ENCODE measurements at places on chromosomes 16 and 17.

DNA sequence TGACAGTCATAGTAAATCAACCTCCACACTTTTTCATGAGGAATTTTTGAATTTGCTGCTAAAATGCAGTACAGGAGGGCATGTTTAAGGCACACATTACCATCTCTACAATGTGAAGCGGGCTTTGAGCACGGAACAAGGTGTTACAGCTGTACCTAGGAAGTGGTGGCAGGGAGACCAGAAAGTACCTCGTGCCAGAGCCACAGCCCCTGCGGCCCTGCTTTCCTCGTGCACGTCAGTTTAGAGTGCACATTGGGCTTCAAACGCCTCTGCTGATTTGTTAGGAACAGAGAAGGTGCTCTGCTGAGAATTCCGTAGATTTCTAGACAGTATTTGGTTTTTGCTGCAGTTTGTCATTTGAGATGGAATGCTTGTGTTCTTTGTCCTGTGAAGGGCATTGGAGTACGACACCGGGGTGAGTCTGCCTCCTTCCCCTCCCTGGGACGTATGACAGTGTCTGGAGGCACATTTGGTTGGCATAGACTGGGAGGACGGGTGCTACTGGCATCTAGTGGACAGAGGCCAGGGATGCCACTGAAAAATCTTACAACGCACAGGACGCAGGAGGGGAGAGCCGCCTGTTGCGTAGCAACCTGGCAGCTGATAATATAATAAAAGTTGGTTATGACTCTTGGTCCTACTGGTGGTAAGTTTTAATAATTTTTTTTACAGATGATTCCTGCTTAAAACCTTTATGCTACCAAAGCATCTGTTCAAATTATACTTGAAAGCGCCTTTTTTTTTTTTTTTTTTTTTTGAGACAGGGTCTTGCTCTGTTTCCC, 9.1 kb downstream of the FOXK2 start:
- no peak for DNase-seq

DNA sequence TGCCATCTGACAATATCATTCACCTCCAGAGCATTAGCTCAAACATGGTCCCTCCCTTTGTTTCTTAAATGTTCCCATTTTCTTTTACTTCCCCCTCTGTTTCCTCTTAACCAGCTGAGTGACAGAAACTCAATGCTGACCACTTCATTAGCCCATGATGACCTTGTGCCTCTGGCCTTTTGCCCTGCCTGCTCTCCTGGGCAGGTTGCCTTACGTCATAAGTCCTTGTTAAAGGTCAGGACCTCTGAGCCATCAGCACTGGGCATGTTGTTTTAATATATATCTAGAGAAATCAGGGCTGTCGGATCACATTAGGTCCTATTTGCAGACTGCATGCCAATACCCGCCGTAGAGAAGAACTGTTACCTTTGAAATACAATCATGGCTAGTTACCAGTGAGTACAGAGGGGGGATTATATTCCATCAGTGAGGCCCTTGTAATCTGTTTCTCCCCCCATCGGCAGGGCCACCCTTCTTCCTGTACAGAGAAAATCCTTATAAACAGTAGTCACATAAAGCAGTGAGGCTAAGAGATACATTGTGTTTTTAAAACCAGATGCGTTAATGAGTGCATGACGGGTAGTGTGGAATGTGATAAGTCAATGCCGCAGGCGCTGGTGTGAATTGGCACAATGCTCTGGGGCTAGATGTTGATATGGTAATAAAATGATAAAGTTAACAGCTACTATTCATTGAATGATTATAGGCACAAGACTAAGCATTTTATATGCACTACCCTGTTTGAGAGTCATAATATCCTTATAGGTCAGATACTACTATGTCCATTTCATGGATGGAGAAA, 94.3 kb upstream of the ZFHX3 start:
- no peak for DNase-seq

DNA sequence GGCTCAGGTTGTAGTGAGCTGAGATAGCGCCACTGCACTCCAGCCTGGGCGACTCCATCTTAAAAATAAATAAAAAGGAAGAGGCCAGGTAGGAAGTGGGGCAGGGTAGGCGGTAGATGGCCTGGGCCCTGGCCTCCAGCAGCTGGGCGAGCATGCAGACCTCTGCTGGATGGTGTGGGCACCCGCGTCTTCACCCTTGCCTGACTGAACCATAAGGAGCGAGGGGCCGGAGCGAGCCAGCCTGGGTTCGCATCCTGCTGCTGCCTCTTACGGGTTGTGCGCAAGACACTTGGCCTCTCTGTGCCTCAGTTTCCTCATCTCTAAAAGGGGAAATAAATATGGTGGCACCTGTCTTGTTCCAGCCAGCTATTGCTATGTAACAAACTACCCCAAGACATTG, 146.1 kb upstream of the GSE1 start:
- DNase-seq: no peak

- no peak for DNase-seq
These were observed 22.7 kb downstream of the CIBAR2 start for GRCh38 chr16:85089525-85089924.

DNA sequence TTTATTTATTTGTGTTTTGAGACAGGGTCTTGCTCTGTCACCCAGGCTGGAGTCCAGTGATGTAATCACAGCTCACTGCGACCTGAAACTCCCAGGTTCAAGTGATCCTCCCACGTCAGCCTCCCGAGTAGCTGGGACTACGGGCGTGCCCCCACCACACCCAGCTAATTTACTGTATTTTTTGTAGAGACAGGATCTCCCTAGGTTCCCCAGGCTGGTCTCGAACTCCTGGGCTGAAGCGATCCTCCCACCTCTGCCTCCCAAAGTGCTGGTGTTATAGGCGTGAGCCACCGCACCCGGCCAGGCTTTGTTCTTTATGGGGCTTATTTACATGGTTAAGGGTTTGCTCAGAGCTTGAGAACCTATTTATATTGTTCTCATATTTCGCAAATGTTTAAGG, 5.8 kb upstream of the MEIOB start:
- no peak for DNase-seq

- no peak for DNase-seq
These were observed 163.3 kb upstream of the GSE1 start for GRCh38 chr16:85449885-85450245.

DNA sequence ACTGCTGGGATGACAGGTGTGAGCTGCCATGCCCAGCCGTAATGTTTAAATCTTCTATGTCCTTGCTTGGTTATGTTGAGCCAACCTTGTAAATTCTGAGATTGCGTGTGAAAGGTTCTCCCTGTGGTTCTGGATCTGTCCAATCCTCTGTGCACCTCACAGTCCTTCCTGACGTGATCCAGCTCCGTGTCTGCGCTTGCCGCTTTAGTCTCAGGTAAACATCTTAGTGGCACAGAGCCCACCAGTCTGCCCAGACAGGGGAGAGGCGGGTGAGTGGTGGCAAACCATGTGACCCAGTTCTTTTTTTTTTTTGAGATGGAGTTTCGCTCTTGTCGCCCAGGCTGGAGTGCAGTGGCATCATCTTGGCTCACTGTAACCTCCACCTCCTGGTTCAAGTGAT, 13.9 kb downstream of the SLC25A10 start:
- no peak for DNase-seq

DNA sequence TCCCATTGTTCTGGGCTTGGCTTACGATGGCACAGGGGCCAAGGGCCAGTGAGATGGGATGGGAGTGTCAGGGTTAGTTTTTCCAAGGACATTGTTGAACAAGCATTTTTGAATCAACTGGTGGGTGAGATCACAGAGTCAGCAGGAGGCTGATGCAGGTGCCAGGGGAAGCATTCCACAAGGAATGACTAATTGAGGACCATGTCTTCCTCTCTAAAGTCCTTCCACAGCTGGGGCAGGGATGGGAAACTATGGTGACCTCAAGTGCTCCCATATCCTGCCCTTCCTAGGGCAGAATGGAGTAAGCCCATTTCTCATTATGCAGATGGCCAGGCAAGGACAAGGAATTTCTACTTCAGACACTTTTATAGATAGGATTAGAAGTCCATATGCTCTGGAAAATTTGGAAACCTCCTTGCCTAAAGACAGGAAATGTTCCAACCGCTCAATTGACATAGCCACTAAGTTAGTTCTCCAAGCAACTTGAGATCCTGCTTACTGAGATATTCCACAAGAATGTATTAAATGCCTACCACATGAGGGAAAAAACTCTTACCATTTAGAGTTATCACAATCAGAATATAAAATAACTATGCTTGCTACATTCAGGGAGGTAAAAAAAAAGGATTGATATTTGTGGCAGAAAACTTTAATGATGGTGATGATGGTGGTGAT, 21.2 kb upstream of the ENGASE start:
- no peak for DNase-seq

- DNase-seq: no peak
These were observed 25.8 kb downstream of the UNC13D start for GRCh38 chr17:75818326-75818885.

DNA sequence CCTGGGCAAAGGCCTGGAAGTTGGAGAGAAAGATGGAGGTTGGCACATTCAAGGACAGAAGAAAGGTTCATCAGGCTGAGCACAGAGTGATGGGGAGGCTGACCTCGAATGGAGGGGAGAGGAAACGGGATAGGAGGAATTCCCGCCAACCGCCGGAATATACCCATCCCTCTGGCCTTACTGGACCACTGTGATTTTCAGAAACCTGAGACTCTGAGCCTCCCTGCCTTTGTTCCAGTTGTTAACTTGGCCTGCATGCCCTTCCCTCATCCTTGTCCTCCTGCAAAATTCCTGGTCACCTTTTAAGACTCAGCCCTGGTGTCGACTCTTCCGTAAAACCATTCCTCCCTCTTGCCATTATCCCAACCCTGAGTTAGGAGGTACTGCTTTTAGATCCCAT, 107.6 kb downstream of the VAT1L start:
- no peak for DNase-seq

DNA sequence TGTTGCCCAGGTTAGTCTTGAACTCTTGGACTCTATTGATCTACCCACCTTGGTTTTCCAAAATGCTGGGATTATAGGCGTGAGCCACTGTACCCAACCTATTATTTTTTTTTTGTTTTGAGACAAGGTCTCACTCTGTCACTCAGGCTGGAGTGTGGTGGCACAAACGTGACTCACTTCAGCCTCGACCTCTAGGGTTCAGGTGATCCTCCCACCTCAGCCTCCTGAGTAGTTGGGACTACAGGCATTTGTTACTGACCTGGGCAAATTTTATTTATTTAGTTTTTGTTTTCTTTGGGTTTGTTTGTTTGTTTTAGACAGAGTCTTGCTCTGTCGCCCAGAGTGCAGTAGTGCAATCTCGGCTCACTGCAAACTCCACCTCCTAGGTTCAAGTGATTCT, 4.0 kb downstream of the SAT2 start:
- no peak for DNase-seq

- DNase-seq: peak; percentile 36
These were observed at the start of gene IL32 for GRCh38 chr16:3065069-3065741. Gene IL32, plus strand, starts transcription at chr16:3065640. Its CDS starts 172 bp downstream, at chr16:3065812.

- no peak for DNase-seq
These were observed 42.4 kb upstream of the MTMR4 start for GRCh38 chr17:58556833-58557250.

GRCh38 chr17:31595666-31596381, 204.3 kb downstream of the RAB11FIP4 start:
- DNase-seq: no peak

- no peak for DNase-seq
These were observed 75.3 kb downstream of the KSR1 start for GRCh38 chr17:27531469-27531961.

DNA sequence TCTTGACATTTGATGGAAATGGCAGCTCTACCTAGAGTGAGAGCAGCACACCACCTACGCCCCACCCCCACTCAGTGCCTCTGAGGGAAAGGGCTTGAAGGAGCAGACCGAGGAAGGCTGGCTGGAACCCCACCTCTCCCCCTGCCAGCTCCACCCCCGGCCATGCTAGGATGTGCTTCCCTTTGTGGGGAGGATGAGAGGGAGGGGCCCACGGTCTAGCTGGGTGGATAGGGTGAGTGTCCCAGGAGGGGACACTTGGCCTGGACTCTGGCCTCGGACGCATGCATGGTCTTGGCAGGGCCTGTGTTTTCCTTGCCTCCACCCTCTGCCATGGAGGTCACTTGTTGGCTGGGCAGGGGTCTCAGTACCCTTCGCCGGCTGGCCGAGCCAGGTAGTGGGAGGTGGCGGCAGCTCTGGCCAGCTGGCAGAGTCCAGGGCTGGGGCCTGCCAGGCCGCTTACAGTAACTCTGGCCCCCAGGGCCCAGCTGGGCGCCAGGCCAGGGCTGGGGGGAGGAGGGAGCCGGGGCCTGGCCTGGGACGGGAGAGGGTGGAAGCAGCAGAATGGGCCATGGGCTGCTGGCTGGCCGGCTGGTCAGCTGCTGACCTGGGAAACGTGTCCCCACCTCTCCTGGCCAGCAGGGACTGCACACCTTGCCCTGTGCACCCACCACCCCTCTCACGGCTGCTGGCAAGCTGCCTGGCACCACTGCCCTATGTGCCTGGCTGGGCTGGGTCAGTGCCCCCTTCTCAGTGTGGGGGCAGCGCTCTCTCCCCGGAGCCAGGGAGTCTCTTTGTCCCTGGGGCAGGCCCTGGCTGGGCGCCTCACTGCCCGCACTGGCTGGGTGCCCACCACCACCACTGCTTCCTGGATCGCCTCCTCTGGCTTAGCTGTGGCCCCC, 23.0 kb downstream of the RARA start:
- no peak for DNase-seq

Data from HFF-Myc (cell line).